Naive thymus-derived CD8-positive, alpha-beta T cell (primary cell): ENCODE measurements at places on chromosomes 16 and 17.
A peak's percentile ranks its signal among the peaks of the same experiment; 100 is the strongest.

DNA sequence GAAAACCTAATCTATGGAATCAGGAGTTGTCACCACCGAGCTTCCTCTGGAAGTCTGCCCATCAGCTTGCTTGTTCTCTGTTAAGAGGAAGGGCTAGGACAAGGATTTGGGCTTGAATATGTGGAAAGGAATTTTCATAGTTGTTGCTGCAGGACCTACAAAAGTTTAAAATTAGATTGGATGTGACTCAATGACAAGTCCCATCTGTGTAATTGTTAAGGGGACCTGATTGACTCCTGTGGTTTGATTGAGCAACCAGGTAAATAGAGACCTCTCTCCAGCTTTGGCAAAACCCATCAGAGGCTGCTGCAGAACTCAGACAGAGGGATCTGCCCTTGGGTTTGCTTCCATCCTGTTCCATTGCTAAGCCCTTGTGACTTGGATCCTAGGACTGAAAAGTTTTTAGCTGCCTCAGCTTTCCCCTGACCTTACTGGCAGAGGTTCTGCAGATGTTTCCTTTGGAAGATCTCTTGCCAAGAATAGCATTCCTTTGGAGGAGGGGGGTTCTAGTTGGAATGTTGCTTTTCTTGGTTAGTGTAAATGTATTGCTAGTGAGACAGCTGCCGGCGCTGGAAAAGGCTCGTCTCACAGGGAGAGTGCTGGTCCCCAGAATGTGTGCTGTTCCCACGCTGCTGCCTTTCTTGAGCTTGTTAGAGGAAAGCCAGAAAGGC lies 50.0 kb downstream of the SF3B3 start:
- no peak for DNase-seq

- DNase-seq, result no peak
Observed at GRCh38 chr17:1498869-1499268, 6.4 kb upstream of the MYO1C start.

- no peak for DNase-seq
Observed at GRCh38 chr17:6503641-6504195, 52.6 kb downstream of the PITPNM3 start.

- DNase-seq, result no peak
Observed at GRCh38 chr16:10951026-10951425, 6.7 kb downstream of the CLEC16A start.

DNA sequence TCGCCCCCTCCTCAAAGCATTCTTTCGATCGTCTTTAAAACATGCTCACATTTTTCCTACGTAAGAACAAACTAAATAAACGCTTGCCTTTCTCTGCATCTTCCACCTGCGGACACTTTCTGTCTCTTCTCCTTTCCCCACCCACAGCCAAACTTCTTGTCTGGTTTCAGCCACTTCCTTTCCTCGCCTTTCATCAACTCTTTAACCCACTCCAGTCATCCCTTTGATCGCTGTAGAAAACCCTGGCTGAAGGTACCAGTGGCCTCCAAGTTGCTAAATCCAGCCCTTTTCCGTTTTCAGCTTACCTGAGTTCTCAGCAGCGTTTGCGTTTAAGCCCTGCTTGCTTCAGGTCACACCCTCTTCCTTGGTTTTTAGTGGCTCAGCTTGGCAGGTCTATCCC lies 483 bp downstream of the RPA1 start:
- DNase-seq, result no peak

- DNase-seq, result peak; percentile 33
Observed at GRCh38 chr16:86016201-86016965, 117.4 kb downstream of the IRF8 start.

GRCh38 chr16:26647870-26648269 lies 418.9 kb upstream of the C16orf82 start:
- DNase-seq, result no peak

DNA sequence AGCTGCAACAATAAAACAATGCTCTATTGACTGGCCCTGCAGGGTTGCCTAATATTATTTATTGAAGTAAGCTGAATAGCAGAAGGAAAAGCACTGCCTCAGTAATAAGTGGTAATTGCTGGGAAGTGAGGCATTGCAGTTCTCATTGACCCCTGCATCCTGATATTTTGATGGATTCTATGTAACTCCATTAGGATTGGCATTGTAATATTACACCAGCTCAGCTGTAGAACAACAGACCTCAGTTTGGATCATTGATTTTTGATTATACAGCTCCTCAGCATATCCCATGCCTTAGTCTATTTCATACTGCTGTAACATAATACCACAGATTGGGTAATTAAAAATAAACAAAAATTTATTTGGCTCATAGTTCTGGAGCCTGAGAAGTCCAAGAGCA lies 650.6 kb upstream of the SALL1 start:
- DNase-seq, result no peak

GRCh38 chr16:78972986-78973385 lies 627.6 kb downstream of the MAF start:
- no peak for DNase-seq

- DNase-seq, result no peak
Observed at GRCh38 chr16:87754535-87754934, 11.3 kb downstream of the KLHDC4 start.
